ENCODE measurements at places on chromosomes 6 and 20. TPM values are rescaled to one million over a fixed set of nuclear protein-coding genes. Genes with fewer than 3 reads are reported as not detected.

CPNE5 gene
- total RNA-seq: 26.5 TPM

RNF182 gene
- not detected for total RNA-seq

MAP3K4 gene
- total RNA-seq: 37.1 TPM

MAFB gene
- 10.2 TPM for total RNA-seq

BPIFB4 gene
- total RNA-seq: not detected

NOTCH4 gene
- 23.0 TPM for total RNA-seq

C6orf132 gene
- 1.4 TPM for total RNA-seq

GTSF1L gene
- not detected for total RNA-seq

VGLL2 gene
- 2.4 TPM for total RNA-seq

ZNF311 gene
- 0.36 TPM for total RNA-seq

CTAGE9 gene
- not detected for total RNA-seq

TREML2 gene
- total RNA-seq: not detected

LTB gene
- total RNA-seq: 0.25 TPM

PNPLA1 gene
- not detected for total RNA-seq

MYLIP gene
- total RNA-seq: 13.5 TPM

CENPW gene
- total RNA-seq: 1.2 TPM

ME1 gene
- 22.3 TPM for total RNA-seq

TMEM74B gene
- 4.2 TPM for total RNA-seq

ROMO1 gene
- 210 TPM for total RNA-seq

RHAG gene
- total RNA-seq: 0.44 TPM

ANGPT4 gene
- 0.05 TPM for total RNA-seq

C6orf58 gene
- total RNA-seq: not detected

C6orf163 gene
- total RNA-seq: 1.6 TPM

PSORS1C2 gene
- total RNA-seq: not detected

KCNS1 gene
- 0.14 TPM for total RNA-seq

COL12A1 gene
- total RNA-seq: 12.2 TPM

DUSP15 gene
- 5.1 TPM for total RNA-seq

APCDD1L gene
- 0.91 TPM for total RNA-seq

ZBP1 gene
- not detected for total RNA-seq

PSMB9 gene
- 13.4 TPM for total RNA-seq

GNAS gene
- 1,444 TPM for total RNA-seq

BACH2 gene
- 1.5 TPM for total RNA-seq
